Cardiac fibroblast (primary cell): ENCODE measurements at places on chromosomes 12 and 14.

DNA sequence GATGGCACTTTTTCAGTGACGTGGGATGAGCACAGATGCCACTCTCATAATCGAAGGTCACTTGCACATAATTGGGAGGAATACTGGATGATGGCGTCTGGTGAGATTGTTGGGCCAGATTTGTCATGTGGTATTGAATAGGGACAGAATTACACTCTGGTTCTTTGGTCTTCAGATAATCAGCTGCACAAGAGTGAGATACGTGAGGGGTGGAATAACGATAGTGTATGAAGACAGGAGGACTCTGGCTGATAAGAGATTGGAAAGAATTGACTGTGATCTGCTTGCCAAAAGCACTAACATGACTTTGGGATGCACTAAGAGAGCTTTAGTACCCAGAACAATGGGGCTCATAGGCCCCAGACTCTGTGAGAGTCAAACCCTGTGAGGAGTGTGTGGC is 7.0 kb upstream of the RABGGTA start:
- no peak for DNase-seq

- DNase-seq: peak; percentile 79
Measured at GRCh38 chr12:109710747-109711595, 2.7 kb upstream of the FAM222A start.

DNA sequence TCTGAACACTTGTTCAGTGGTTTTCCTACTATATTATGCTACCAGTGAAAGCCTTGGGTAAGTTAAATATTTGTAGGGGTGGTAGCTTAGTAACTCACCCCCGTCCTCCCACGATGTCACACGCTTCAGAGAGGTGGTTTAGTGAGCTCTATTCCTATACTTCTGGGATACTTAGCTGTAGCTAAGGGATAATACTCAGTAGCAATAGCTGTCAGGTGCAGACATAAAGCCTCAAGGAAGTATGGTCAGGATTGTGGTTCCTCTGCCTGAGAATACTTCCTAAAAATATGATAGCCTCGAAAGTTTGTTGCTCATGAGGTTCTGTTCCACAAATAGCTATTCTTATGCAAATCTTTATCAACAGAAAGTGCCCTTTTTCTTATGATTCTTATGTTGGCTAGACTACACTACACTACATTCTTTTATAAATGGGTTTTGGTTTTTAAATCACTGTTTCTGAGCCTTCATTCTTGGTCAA is 11.9 kb downstream of the DLST start:
- no peak for DNase-seq

DNA sequence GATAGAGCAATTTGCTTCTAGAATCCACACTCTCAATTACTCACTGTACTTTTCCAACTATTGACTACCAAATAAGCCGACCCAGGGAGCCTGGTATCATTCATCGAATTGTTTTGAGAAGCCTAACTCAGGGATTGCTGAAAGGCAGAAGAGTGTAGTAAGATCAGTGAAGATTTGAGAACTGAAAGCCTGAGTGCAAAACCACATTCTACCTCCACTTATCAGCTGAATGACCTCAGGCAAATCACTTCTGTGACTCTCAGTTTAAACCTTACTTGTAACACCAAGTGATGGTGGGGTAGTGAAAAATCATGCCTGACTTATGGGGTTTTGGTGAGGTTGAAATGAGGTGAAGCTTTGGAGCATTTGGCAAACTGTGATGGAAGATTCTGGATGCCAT is 126.1 kb upstream of the MAX start:
- no peak for DNase-seq

GRCh38 chr12:7107636-7108002 is 1.4 kb downstream of the C1RL start:
- peak; percentile 31 for DNase-seq

DNA sequence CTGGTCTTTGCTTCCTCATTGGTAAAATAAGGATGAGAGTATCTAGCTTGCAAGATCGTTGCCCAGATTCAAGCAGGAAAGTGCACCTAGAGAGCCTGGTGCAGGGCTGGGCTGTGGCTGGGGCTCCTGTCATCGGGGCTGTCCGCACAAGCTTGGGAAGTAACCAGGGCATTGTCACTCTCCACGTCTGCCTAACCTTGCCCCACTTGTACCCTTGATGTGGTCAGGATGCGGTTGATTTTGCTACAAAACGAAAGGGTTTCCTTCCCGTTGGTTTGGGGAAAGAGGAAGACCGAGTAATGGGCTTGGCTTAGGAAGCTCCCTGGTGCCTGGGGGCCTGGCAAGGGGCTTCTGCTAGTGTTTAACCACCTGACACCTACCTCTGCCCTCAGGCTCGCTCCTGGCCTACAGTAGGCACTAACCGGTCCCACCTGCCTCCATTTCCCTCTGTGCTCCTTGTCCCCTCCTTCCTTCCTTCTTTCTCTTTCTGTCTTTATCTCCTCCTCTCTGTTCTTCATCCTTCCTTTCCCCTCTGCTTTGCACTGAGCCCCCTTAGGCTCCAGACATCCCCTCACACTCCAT is 21.8 kb downstream of the MVK start:
- DNase-seq: no peak

GRCh38 chr14:30419037-30419436 is 139.9 kb upstream of the G2E3 start:
- no peak for DNase-seq

DNA sequence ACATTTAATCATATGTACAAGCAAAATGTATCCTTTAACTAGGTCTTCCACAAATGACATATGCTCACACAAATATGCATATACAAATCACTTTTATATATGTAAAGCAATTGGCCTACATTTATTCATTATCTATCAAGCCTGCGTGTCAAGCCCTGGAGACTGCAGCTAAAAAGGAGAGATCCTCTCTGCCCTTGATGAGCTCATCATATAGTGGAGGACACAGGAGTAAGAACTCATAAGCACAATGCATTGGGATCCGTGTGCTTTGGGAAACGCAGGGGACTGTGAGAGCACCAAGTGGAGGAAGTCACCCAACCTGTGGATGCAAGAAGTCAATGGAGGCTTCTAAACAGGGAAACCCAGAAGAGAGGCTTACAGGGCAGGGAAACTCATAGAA is 735.7 kb downstream of the BCL11B start:
- no peak for DNase-seq

DNA sequence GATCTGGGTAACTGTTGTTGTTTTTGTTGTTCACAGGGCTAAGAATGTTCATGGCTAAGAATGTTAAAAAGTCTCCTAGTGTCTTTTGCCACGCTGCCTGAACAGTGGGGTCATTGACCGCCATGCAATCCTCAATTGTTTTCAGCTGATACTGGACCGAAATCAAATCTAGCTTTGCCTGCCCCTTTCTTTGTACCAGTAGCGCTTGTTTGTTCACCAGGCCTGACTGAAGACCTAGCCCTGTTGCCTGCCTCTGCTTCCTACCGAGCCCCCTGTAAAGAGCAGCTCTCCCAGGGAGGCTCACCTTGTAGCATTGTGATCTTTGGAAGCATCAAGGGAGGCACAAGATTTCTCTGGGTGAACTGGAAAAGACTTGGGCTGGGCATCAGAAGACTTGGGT is 6.7 kb downstream of the PSEN1 start:
- no peak for DNase-seq

- DNase-seq: peak; percentile 70
Measured at GRCh38 chr14:36293824-36294223, 26.6 kb downstream of the MBIP start.

- DNase-seq: no peak
Measured at GRCh38 chr12:100964028-100964427, 169.5 kb downstream of the ANO4 start.

DNA sequence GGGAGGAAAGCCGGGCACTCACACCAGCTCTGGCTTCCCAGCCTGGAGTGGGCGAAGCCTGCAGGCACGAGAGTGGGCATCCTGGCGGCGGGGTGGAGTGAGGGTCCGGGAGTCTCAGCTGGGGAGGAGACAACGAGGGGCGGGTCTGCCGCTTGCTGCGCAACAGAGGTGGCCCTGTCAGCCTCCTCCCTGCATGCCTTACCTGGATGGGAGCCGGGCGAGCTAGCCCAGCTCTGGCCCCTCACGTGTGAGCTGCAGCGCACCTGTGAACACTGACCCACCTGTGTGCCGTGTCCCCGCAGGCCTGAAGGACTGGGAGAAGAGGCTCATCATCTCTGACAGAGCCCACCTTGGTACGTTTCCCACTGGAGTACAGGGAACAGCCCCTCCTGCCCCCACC is 13.9 kb upstream of the SIVA1 start:
- no peak for DNase-seq

- no peak for DNase-seq
Measured at GRCh38 chr12:10505620-10506019, at the start of gene EIF2S3B. TSS of gene EIF2S3B (plus strand) at chr12:10505890. CDS start at chr12:10505903, 13 bp downstream.

DNA sequence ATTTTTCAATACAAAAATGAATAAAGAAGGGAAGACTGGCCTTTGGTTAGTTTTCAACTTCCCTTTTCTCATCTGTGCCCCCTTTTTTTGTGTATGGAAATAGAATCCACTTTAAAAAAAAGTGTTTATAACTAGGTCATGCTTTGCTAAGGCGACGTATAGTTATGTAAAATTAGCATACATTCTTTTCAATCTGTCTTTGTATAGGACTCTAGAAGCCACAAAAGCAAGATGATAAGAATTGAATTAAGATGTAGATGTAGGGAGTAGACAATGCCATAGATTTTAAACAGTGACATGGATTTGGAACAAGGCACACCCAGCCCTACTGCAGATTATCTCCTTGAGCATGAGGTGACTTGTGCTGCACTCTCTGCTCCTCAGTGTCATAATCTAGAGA is 354.3 kb downstream of the TMTC2 start:
- no peak for DNase-seq

- no peak for DNase-seq
Measured at GRCh38 chr12:58465418-58465817, 454.9 kb downstream of the LRIG3 start.
